K562 (cell line): ENCODE measurements at places on chromosomes 2 and 18. TPM values are rescaled to one million over a fixed set of nuclear protein-coding genes. Genes with fewer than 3 reads are reported as not detected.

Gene DSEL
- total RNA-seq, result 0.04 and 0.07 TPM in 2 replicates

Gene CTDP1
- 15.1 and 19.2 TPM in 2 replicates for total RNA-seq

Gene NRP2
- 0.13 and 0.31 TPM in 2 replicates for total RNA-seq

Gene WIPF1
- total RNA-seq, result 3.8 and 4.9 TPM in 2 replicates

Gene DPP10
- total RNA-seq, result not detected in 2 replicates

Gene SPIRE1
- total RNA-seq, result 12.5 and 14.0 TPM in 2 replicates

Gene PLEKHH2
- total RNA-seq, result 2.1 and 3.1 TPM in 2 replicates

Gene SGO2
- 17.1 and 17.3 TPM in 2 replicates for total RNA-seq

Gene HOXD10
- not detected in 2 replicates for total RNA-seq

Gene SNX17
- total RNA-seq, result 72.5 and 75.7 TPM in 2 replicates

Gene ANKRD30BL
- total RNA-seq, result not detected in 2 replicates

Gene COBLL1
- 1.2 and 1.3 TPM in 2 replicates for total RNA-seq

Gene CNGA3
- not detected in 2 replicates for total RNA-seq

Gene PLCD4
- not detected in 2 replicates for total RNA-seq

Gene CHST9
- not detected in 2 replicates for total RNA-seq

Gene DAW1
- total RNA-seq, result not detected in 2 replicates

Gene CPO
- not detected in 2 replicates for total RNA-seq

Gene PAX8
- total RNA-seq, result 1.3 and 2.1 TPM in 2 replicates

Gene TTN
- total RNA-seq, result 0.07 and 0.20 TPM in 2 replicates

Gene SCN1A
- total RNA-seq, result not detected in 2 replicates

Gene ALPI
- not detected in 2 replicates for total RNA-seq

Gene RAD51AP2
- total RNA-seq, result not detected in 2 replicates

Gene AGPS
- total RNA-seq, result 95.6 and 97.1 TPM in 2 replicates

Gene PRSS56
- total RNA-seq, result not detected in 2 replicates

Gene ALPP
- total RNA-seq, result not detected in 2 replicates

Gene IL18R1
- total RNA-seq, result 2.5 and 4.5 TPM in 2 replicates

Gene UGT1A6
- 0.09 TPM in 1 of 2 replicates, not detected in the other for total RNA-seq

Gene MARCHF4
- total RNA-seq, result not detected in 2 replicates

Gene EFR3B
- 0.09 TPM in 1 of 2 replicates, not detected in the other for total RNA-seq

Gene LMAN1
- total RNA-seq, result 80.6 and 84.0 TPM in 2 replicates

Gene RBKS
- 0.07 and 0.18 TPM in 2 replicates for total RNA-seq

Gene HOXD9
- not detected in 2 replicates for total RNA-seq

Gene LDLRAD4
- 0.25 TPM in 1 of 2 replicates, not detected in the other for total RNA-seq

Gene SFT2D3
- 8.8 and 9.9 TPM in 2 replicates for total RNA-seq

Gene IL1B
- total RNA-seq, result not detected in 2 replicates

Gene TUBA3E
- total RNA-seq, result not detected in 2 replicates

Gene CDH2
- 0.04 and 0.09 TPM in 2 replicates for total RNA-seq

Gene SOX11
- 0.02 TPM in 1 of 2 replicates, not detected in the other for total RNA-seq

Gene C1GALT1C1L
- 1.5 and 1.6 TPM in 2 replicates for total RNA-seq

Gene CIAO1
- 92.8 and 94.3 TPM in 2 replicates for total RNA-seq

Gene IMMT
- 154 and 160 TPM in 2 replicates for total RNA-seq

Gene LRRTM4
- total RNA-seq, result not detected in 2 replicates

Gene EFHD1
- total RNA-seq, result 5.1 and 5.2 TPM in 2 replicates

Gene COL3A1
- 0.67 and 0.71 TPM in 2 replicates for total RNA-seq

Gene PHOSPHO2
- 10.2 and 11.7 TPM in 2 replicates for total RNA-seq

Gene CD207
- total RNA-seq, result not detected in 2 replicates

Gene GDF7
- total RNA-seq, result not detected in 2 replicates

Gene HOXD13
- total RNA-seq, result not detected in 2 replicates

Gene PPP4R1
- total RNA-seq, result 83.2 and 95.5 TPM in 2 replicates

Gene PLGLB2
- total RNA-seq, result not detected in 2 replicates

Gene MLPH
- 0.22 and 0.65 TPM in 2 replicates for total RNA-seq

Gene L3MBTL4
- total RNA-seq, result not detected in 2 replicates

Gene KLHL29
- 0.20 and 0.31 TPM in 2 replicates for total RNA-seq

Gene SERPINB10
- total RNA-seq, result not detected in 2 replicates
